ENCODE measurements at places on chromosomes 6 and 20.

GRCh38 chr6:109001291-109001894, 93.3 kb downstream of the SESN1 start:
- DNase-seq = no peak

DNA sequence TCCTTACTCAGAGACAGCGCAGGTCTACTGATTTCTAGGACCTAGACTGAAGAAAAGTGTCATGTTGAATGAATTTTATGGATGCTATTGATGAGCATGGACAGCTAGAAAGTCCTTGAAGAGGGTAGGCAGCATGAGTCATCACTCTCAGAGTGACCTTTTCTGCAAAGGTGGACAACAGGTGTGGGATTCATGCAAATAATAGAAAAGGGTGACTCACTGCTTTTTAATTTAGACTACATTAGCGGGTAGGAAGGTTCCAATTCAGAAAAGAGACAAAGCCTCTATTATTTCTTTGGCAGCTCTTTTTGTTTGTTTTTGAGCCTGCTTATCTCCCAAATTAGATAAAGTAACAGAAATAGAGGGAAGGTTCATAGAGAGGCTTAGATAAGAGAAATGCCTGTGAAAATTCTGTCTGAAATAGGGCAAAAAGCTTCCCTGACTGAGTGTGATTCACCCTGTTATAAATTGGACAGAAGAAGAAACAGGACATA, 191.4 kb downstream of the TENT5A start:
- no peak for DNase-seq

- DNase-seq = no peak
These were observed 298.1 kb upstream of the CDYL start for GRCh38 chr6:4478098-4478497.

DNA sequence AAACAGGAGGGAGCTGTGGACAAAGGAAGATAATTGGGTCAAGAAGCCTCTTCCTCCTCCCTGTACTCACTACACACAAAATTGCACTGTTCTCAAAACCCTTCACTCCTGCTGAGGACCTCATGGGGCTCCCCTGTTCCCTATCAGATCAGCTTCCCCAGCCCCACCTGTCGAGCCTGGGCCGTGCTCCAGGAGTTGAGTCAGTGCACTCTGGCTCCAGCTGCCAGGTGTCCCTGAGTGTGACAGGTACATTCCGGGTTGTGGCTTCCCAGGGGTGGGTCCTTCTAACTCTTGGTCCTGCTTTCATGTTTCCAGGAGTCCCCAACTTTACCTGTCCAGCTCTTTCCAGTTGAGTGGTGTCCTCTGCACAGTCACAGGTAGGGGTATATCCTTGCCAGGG, 8.4 kb downstream of the RAB5IF start:
- no peak for DNase-seq

GRCh38 chr6:47479874-47480273, 2.3 kb downstream of the CD2AP start:
- DNase-seq = no peak

- DNase-seq = no peak
These were observed 33.6 kb downstream of the GFOD1 start for GRCh38 chr6:13453771-13454251.

DNA sequence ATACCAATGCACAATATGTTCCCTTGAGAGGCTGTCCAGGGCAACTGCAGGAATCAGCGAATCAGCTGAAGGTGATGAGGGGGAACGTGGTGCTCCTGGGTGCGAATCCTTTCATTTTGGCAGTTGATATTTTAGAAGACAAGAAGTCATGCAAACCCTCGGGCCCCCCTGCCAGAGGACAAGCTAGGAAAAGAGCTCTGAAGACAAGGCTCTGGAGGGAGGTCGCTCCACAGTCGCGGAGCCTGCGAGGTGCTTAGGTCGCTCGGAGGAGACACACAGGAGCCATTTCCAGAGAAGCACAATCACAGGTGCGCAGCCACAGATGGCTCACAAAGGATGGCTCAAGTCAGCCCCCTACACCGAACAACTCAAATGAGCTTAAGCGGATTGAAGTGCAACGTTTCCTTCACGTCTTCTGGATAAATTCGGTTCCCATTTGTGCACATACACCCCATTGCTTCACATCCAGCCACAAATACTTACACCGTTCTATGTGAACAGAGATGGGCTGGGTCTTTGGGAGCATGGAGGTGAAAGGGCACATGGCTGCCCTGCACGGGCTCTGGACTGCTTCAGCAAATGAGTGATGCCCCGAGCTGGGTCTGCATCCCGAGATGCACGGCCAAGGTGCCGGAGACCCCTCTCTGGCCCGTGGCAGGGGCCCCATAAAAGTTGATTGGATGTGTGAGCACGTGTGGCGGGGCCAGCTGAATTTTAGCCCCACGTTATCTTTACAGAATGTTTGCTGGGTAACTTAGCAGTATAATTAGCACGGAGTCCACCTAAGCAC, 286.3 kb downstream of the TAF4 start:
- no peak for DNase-seq

GRCh38 chr20:23096097-23096496, 10.0 kb upstream of the CD93 start:
- no peak for DNase-seq

DNA sequence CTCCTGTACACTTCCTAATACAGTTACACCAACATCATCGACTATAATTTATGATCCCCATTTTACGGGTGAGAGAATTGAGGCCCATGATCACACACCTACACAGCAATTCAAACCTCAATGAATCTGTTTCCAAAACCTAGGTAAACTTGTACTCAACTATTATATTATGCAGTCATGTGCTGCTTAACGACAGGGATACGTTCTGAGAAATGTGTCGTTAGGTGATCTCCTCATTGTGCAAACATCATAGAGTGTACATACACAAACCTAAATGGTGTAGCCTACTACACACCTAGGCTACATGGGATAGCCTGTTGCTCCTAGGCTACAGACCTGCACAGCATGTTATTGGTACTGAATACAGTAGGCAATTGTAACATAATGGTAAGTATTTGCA, 385.6 kb downstream of the ARHGAP18 start:
- DNase-seq = no peak

GRCh38 chr6:6366803-6367202, 46.3 kb upstream of the F13A1 start:
- no peak for DNase-seq

DNA sequence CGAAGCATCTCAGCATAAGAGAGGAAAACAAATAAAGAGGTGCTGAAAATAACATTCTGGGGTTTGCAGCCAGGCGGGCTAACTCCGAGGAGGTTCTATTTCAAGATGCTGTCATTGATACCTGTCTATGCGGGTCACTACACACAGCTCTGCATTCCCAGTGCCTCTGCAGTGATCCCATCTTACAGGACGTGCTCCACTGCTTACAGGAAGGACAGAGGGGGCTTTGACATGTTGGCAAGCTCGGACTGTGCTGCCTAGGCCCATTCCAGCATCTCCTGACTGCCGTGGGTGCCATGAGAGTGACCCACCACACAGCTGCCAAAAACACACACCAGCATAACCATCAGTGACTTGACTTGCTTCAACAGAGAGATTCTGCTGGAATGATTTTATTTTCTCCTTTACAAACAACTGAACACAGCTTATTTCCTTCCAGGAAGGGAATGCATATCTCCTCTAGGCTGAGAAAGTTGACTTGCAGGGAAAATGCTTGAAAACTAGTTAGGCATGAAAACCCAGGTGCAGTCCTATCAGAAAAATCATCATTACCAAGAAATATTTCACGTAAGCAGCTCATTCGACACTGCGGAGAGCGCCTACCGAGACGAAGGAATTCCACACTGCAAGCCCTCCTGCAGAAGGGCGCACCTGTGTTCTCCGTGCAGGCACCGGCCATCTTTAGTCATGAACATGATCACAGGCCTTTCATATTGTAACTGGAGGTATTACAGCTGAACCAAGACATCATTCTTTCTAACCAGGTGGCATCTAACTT, 62.5 kb downstream of the RAMACL start:
- no peak for DNase-seq

- no peak for DNase-seq
These were observed 98.5 kb downstream of the TFAP2A start for GRCh38 chr6:10316373-10316721.

DNA sequence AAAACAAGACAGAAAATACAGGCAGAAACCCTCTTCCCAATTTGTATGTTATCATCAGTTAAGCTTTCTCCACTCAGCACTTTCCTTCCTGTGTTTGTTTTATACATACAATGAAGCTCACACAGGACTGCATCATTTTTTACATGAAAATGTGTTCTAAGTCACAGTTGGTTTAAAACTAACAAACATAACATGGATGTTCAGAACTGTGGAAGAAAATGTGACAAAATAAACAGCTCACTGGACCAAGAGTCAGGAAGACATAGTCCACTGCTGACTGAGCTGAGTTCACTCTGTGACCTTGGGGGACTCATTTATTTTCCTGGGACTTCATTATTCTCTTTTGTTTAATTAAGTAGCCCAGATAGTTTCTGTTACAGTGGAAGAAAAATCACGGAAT, 331.5 kb downstream of the SYNE1 start:
- no peak for DNase-seq

GRCh38 chr6:8499540-8499939, 64.2 kb upstream of the SLC35B3 start:
- peak; percentile 25 for DNase-seq

DNA sequence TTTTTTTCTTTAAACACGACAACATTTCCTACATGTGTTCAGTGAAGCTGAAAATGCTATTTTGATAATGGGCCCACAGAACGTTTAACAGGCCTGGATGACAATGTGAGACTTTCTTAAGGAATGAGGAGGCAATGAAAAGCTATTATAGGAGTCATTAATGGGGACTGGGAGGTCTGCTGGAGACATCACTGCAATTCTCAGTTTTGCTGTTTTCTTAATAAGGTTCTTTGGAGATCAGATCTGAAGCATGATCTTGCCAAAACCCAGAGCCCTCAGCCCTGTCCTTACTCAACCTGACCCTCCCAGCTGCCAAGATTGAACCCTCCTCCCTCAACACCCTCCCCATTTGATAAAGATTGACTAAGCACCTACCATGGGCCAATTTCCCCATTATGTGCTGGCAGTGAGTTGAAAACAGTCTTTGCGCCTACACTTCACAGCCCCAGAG, 353.1 kb downstream of the MAFB start:
- no peak for DNase-seq

DNA sequence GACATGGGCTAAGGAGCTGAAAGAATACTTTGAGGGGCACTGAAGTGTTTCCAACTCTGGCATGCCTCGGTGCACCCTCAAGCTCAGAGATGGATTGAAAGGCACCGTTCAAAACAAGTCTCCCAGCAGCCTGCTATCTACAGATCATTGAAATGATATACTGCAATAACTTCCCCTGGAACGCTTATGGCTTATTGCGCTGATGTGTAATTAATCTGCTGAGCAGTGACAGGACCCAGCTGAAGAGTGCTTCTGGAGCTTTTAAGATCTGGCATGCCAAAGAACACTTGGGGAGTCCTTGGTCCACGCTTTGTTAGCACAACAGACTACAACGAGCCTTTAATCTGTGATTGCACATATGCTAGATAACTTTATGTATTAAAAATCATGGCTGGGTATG, 708.2 kb downstream of the PRKN start:
- DNase-seq = no peak

GRCh38 chr6:140784573-140784972, 1348.2 kb upstream of the GJE1 start:
- no peak for DNase-seq

- no peak for DNase-seq
These were observed 45.7 kb upstream of the NEDD9 start for GRCh38 chr6:11278207-11278559.

- no peak for DNase-seq
These were observed 28.4 kb downstream of the IL20RA start for GRCh38 chr6:137016356-137016755.

GRCh38 chr20:2151858-2152281, 50.2 kb downstream of the STK35 start:
- peak; percentile 42 for DNase-seq

GRCh38 chr6:142958343-142958742, 13.4 kb upstream of the HIVEP2 start:
- no peak for DNase-seq

- no peak for DNase-seq
These were observed 161.1 kb upstream of the CARMIL1 start for GRCh38 chr6:25118038-25118437.

GRCh38 chr6:162211022-162211421, 516.5 kb downstream of the PRKN start:
- DNase-seq = no peak

- no peak for DNase-seq
These were observed 240.9 kb upstream of the RNF217 start for GRCh38 chr6:124721331-124721730.

DNA sequence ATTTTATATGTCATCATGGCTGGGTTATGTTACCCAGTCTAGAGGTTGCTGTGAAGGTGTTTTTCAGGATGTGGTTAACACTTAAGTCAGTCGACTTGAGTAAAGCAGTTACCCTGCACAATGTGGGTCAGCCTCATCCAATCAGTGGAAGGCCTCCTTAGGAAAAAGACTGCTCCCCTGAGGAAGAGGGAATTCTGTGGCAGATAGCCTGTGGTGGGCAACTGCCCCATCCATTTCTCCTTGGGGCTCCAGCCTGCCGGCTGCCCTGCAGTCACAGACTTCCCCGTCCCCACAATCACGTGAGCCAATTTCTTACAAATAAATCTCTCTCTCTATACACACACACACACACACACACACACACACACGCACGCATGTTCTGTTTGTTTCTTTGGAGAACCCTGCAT, 34.5 kb upstream of the MPC1 start:
- no peak for DNase-seq

- no peak for DNase-seq
These were observed 25.3 kb downstream of the GNAS-AS1 start for GRCh38 chr20:58825450-58825849.

DNA sequence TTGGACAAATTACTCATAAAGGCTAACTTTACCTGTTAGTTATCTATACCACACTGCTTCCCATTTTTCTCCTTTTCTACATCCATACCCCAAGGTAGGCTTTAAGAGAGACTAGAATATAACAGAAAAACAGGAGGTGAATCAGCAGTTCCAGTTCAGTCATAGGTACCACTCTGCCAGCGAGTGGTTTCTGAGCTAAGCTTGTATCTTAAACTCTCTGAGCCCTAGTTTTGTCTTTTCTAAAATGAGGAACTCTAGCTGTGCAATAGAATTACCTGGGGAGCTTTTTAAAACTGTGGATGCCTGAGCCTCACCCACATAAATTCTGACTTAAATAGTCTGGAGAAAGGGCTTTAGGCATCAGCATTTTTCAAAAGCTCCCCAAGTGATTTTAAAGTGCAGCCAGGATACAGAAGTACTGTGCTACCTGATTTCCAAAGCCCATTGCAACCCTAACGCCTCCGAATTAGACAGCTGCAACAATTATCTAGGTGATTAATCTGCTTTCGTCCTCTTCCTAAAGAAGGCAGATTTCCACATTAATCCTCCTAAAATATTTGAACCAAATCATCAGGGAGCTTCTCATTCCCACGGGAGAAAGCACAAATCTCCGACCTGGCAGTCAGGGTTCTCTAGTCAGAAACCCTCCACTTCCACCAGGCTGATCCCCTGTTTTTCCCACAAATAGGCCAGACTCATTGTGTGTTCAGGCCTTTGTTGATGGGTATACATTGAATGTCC, 37.4 kb upstream of the RPL7L1 start:
- no peak for DNase-seq

DNA sequence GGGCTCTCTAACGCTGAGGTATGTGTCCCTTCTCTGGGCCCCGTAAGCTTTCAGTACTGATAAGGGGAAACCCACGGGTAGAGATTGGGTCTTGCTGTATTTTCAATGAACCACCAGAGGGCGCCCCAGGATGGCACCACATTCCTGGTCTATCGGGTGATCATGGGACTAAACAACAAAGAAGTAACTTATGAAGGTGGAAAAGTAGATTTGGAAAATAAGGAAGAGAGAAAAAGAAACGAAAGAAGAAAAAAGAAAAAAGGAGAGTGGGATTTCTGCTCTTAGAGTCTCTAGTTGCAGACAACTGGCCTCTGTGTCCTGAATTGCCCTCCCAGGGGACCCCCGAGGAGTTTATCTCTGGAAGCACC, 93.8 kb downstream of the GMPR start:
- DNase-seq = peak; percentile 69
